ENCODE measurements at places on chromosomes 12 and 14. TPM values are rescaled to one million over a fixed set of nuclear protein-coding genes. Genes with fewer than 3 reads are reported as not detected.

Gene GPX2
- not detected for total RNA-seq

Gene PRIM1
- 2.7 TPM for total RNA-seq

Gene PLEKHD1
- 0.20 TPM for total RNA-seq

DNA sequence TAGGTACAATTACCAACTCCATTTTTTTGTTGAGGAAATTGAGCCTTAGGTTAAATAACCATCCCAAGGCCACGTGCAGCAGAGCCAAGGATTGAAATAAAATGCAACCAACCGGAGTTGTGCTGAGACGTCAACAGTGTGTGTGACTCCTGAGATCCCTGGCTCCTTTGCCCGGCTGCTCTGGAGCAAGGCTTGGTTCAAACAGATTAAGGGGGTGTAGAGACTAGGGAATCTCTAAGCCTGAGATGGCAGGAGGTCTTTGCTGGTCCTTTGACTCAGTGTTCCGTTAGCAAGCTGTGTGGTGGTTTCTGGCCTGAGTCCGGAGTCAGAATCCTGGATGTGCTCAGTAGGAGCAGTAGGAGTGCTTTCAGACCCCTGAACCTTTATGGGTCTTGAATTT lies 1.4 kb upstream of the SLC8A3 start:
- DNase-seq, result no peak
- no peak overlapping the region for H3K4me3 ChIP-seq
- H3K27ac ChIP-seq, result no peak overlapping the region
- no peaks in the 10 kb centered on the region for H3K36me3 ChIP-seq

DNA sequence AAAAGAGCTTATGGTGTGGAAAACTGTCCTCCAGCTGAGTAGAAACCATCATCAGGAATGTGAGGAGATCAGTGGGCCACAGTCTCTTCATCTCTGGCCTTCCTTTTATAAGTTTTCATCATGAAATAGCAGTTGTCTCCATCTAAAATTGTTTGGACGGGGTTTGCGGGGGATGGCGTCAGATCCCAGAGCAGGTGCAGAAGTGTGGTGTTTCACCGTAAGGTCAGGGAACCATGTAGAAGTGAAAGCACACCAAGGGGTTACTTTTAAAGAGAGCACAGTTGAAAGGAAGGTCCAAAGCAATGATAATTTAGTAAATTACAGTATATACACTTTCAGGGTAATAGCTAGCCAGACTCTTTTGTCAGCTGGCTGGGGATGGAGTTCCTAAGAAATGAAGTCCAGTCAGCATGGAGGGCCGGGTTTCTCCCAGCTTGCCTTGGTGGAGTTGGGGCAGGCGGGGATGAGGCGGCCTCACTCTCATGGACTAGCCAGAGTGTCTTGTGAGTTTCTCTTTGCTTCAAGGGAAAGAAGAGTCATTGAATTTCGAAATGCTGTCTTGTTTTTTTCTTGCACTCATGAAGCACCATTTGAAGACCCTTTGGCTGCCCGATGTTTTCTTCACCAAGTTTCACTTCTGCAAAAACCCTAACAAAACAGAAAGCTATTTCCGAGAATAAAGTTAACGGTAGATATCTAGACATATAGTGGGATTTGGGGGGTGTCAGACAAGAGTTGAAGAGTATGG lies 100.6 kb downstream of the ETV6 start:
- no peak overlapping the region for H3K27ac ChIP-seq
- peaks cover 58% of the 10 kb centered on the region for H3K4me1 ChIP-seq
- no peaks in the 10 kb centered on the region for H3K27me3 ChIP-seq

- no peak for DNase-seq
- no peaks in the 10 kb centered on the region for H3K36me3 ChIP-seq
Measured at GRCh38 chr12:27576667-27577347, 52.8 kb downstream of the PPFIBP1 start.

DNA sequence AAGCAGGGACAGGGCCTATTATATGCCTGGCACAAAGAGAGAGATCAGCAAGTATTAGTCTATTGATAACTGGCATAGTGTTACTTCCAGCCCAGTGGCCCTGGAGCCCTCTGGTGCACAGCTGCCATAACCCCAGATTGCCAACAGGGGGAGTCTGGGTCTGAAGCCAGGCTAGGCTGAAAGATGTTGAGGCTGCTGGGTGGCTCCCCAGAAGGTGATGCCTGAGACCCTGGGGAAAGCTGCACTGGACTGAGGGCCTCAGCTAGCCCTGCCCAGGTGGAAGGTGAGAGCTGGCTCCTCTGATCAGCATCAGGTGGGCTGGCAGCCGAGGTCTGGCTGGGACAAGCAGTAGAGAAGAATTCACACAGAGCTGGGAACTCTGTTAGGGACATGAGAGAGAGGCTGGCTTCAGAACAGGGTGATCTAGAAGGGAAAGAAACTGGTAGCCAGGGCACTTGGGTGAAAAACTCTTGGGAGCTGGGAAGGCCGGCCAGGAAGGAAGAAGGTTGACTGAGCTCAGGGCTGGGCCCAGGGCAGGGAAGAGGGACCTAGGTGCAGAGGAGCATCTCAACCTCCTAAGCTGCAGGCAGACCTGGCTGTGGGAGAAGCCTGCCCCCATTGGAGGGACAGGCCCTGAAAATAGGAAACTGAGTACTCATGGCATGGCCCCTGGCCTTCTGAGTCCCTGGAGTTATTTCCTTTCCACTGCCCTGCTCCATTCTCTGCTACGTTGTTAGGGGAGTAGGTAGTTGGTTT lies 3.9 kb downstream of the GZMH start:
- no peaks in the 10 kb centered on the region for H3K4me1 ChIP-seq
- no peaks in the 10 kb centered on the region for H3K36me3 ChIP-seq
- H3K27me3 ChIP-seq, result no peaks in the 10 kb centered on the region
- DNase-seq, result peak; percentile 9
- H3K4me3 ChIP-seq, result no peak overlapping the region

DNA sequence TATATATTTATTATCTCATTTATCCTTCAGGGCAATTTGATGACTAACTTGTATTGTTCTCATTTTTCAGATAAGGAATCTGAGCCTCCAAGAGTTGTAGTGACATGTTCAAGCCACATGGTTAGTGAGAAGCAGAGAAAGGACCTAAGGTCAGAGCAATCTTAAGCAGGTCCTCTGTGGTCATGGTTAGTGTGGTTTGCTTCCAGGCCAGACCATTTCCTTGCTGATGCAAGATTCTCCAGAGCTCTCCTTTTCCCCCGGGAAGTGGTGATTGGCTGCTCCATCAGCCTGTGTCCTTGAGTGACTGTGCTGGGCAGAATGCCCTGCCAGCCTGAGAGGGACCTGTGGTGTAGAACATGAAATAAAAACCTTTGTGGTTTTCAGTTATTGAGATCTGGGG lies 141.3 kb downstream of the KTN1 start:
- H3K4me1 ChIP-seq, result no peaks in the 10 kb centered on the region
- no peak for DNase-seq
- no peak overlapping the region for H3K4me3 ChIP-seq
- H3K27me3 ChIP-seq, result no peaks in the 10 kb centered on the region
- H3K27ac ChIP-seq, result no peak overlapping the region

- no peaks in the 10 kb centered on the region for H3K36me3 ChIP-seq
- no peaks in the 10 kb centered on the region for H3K27me3 ChIP-seq
- no peaks in the 10 kb centered on the region for H3K4me1 ChIP-seq
- no peak overlapping the region for H3K27ac ChIP-seq
- H3K4me3 ChIP-seq, result no peak overlapping the region
Measured at GRCh38 chr14:32669391-32669790, 269.3 kb upstream of the NPAS3 start.

GRCh38 chr12:46585854-46586621 lies 213.5 kb upstream of the SLC38A2 start:
- no peak overlapping the region for H3K4me3 ChIP-seq
- H3K4me1 ChIP-seq, result no peaks in the 10 kb centered on the region
- no peak for DNase-seq
- H3K27me3 ChIP-seq, result no peaks in the 10 kb centered on the region

DNA sequence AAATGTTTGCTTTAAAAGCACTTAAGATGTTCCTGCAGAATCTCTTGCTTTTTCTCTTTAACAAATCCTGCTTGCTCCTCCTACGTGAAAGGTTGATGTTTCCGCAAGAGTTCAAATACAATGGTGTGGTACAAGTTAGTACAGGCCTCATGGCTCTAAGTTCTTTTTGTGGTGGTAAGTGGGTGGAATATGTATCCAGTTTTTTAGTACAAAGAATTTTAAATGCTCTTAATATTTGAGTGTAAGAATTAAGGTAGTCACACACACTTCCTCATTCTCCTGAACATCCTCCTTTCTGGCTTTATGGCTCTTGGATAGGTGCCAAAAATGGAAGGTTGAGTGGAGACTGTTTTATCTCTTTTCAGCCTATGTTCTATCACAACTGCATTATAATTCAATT lies 1.8 kb downstream of the OTOGL start:
- H3K27ac ChIP-seq, result no peak overlapping the region
- DNase-seq, result no peak
- H3K4me3 ChIP-seq, result no peak overlapping the region
- H3K36me3 ChIP-seq, result no peaks in the 10 kb centered on the region
- no peaks in the 10 kb centered on the region for H3K4me1 ChIP-seq

GRCh38 chr14:23951590-23952201 lies 1.9 kb upstream of the DHRS4 start:
- H3K27me3 ChIP-seq, result no peaks in the 10 kb centered on the region
- H3K4me1 ChIP-seq, result peaks cover 27% of the 10 kb centered on the region
- H3K36me3 ChIP-seq, result peaks cover 3% of the 10 kb centered on the region
- no peak overlapping the region for H3K27ac ChIP-seq
- no peak overlapping the region for H3K4me3 ChIP-seq

GRCh38 chr12:11862798-11863197 lies 207.9 kb upstream of the BCL2L14 start:
- H3K4me3 ChIP-seq, result no peak overlapping the region
- H3K27ac ChIP-seq, result peak overlapping the region; percentile 75
- H3K4me1 ChIP-seq, result peaks cover 8% of the 10 kb centered on the region

GRCh38 chr12:3815094-3815766 lies 58.0 kb downstream of the PARP11 start:
- no peaks in the 10 kb centered on the region for H3K27me3 ChIP-seq
- no peaks in the 10 kb centered on the region for H3K4me1 ChIP-seq
- peaks cover 4% of the 10 kb centered on the region for H3K36me3 ChIP-seq
- H3K4me3 ChIP-seq, result no peak overlapping the region
- H3K27ac ChIP-seq, result no peak overlapping the region
- DNase-seq, result no peak

GRCh38 chr14:96104469-96105057 lies 65.4 kb downstream of the C14orf132 start:
- no peaks in the 10 kb centered on the region for H3K27me3 ChIP-seq
- H3K4me1 ChIP-seq, result no peaks in the 10 kb centered on the region
- H3K27ac ChIP-seq, result peak overlapping the region; percentile 86

Gene KRT73
- not detected for total RNA-seq

DNA sequence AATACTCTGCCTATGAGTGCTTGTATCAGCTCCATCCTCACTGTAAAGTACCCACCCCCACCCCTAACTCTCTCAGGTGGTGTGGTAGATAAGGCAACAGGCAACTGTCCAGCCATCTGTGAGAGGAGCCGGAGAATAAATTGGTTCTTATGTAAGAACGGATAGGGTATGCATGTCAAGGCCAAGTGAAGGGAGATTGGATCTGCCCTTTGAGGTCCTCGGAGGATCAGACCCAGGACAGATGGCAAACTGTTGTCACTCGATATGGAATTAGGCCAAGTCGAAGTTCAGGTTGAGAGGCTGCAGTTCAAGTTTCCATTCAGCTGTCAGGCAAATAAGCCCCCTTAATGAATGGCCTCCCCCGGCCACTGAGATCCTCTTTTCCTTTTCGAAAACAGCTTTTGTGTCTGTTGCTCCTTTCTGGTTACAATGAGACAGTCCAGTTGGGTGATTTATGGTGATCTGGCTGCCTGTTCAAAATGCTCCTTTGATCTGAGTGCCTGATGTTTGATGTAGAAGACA lies 120.3 kb downstream of the VRK1 start:
- no peak overlapping the region for H3K4me3 ChIP-seq
- no peaks in the 10 kb centered on the region for H3K36me3 ChIP-seq
- H3K4me1 ChIP-seq, result no peaks in the 10 kb centered on the region

Gene PKP2
- total RNA-seq, result 474 TPM

DNA sequence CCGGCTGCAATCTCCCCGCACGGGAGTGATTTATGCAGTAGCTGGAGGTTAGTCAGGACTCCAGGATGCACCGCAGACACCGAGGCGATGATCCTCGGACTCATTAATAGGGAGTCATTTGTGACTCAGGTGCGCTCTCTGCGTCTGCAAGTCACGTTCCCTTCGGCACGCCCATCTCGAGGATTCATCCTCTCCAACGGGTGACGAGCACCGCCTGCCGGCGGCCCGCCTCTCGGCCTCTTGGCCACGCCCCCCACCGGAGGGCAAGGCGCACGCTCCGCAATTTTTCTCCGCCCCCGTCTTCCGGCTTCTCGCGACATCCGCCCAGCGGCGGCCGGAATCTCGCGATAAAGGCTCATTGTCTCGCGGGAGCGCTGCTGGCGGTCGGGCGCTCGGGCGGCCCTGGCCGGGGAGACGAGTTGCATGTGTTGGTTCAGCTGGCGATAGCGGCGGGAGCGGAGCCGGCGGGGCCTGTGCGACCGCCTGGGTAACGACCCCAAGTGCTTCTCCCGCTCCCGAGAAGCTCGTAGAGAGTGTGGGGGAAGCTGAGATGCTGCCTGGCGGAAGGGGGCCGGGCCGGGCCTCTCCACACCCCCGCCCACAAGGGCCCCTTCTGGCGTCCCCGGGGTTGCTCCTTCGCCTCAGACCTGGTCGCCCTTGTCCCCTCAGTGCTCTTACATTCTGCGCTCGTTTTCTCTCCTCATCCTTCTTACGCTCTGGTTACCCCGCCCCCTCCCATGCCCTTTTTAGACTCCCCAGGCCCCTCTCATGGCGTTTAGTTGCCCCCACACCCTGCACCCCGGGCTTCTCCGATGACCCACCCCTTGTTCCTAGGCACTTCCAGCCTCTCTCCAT lies at the start of gene DENR:
Gene DENR, plus strand, starts transcription at position 361 of the 855 bp plus-strand sequence. CDS start 878 bp downstream, outside the sequence.
- H3K27me3 ChIP-seq, result no peaks in the 10 kb centered on the region
- H3K27ac ChIP-seq, result peak within 1 kb of the TSS; percentile 82
- peak within 1 kb of the TSS; percentile 93 for H3K4me3 ChIP-seq
- H3K36me3 ChIP-seq, result no peaks in the 10 kb centered on the region
- H3K4me1 ChIP-seq, result no peaks in the 10 kb centered on the region
- peak; percentile 98 for DNase-seq

GRCh38 chr14:104598910-104599273 lies 5.7 kb downstream of the TMEM179 start:
- H3K27me3 ChIP-seq, result no peaks in the 10 kb centered on the region
- no peak overlapping the region for H3K4me3 ChIP-seq
- H3K36me3 ChIP-seq, result no peaks in the 10 kb centered on the region
- no peak overlapping the region for H3K27ac ChIP-seq
- H3K4me1 ChIP-seq, result no peaks in the 10 kb centered on the region
- DNase-seq, result no peak

Data from heart left ventricle (tissue), 16 donors.